CD4-positive, alpha-beta T cell treated with Interleukin-6 for 4 hours (primary cell): ENCODE measurements at places on chromosomes 5 and 9.

DNA sequence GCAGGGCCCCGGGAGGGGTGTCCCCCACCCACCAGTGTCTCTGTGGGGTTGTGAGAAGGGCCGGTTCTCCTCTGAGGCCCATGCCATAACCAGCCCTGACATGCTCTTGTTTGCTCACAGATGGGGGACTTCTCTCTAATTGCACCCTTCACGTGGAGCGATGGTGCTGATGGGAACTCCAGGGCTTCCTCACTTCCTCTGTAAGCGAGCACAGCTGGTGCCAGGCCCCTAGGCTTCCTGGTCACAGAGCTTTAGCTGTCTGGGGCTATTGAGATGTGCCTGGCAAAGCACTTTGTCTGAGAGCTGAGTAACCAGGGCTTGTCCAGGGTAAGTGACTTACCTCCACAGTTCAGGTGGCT lies 36.4 kb downstream of the PHF2 start:
- DNase-seq, result no peak

- DNase-seq, result peak; percentile 2
These were observed 16.4 kb upstream of the PDCD1LG2 start for GRCh38 chr9:5493679-5494511.

DNA sequence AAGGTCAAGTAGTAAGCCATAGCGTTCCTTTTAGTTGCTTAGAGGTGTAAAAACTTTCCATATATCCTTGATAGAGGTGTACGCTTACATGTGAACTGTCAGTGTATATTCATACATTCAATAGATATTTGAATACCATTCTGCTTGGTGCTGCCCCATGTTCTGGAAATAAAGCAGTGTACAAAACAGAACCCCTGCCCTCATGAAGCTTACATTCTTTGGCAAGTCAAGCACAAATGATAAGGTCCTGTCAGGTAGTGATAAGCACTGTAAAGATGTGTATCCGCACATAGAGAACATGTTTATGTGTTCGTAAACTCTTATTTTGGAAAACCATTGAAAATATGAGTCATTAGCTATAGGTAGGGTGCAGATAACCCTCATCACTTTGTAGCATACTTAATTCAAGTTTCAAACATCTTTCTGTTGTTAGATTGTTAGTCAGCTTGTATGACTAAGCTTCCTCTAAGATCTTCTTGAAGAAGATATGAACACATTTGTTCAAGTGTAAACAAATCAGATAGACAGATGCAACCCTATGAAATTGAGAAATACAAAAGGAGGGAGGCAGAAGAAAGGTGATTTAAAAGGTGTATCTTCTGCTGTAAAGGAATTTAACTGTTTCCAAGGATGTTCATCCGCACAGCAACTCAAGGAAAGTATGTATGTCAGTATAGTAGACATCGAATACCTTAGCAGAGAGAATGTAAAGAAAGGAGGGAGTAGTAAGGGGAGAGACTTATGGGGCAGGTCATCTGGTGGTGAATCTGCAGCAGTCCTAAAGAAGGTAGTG lies 1.6 kb downstream of the GTF3C4 start:
- no peak for DNase-seq

DNA sequence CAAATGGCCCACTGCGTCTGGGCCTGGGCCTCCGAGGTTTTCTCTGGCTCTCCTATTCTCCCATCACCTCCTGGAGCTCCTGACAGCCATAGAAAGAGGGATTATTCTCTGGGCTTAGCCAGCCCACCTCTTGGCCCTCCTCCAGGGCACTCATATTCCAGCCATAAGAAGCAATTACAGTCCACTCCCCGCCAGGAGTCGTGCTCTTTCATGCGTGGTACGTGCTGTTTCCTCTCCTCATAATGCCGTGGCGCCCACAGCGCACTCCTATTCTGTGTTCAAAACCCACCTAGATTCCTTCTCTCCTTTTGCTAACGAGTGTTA lies 240.8 kb upstream of the ZNF462 start:
- DNase-seq, result no peak

GRCh38 chr5:67160985-67161384 lies 35.6 kb downstream of the CD180 start:
- peak; percentile 79 for DNase-seq

GRCh38 chr5:148482697-148483462 lies 99.1 kb downstream of the FBXO38 start:
- peak; percentile 57 for DNase-seq

- DNase-seq, result no peak
These were observed 602.8 kb downstream of the IRX1 start for GRCh38 chr5:4198461-4198860.

GRCh38 chr5:10975945-10976344 lies 214.9 kb upstream of the DAP start:
- no peak for DNase-seq

GRCh38 chr5:172932313-172933017 lies 26.8 kb upstream of the RPL26L1 start:
- DNase-seq, result peak; percentile 79

GRCh38 chr5:84181093-84181492 lies 203.6 kb downstream of the EDIL3 start:
- DNase-seq, result no peak

- no peak for DNase-seq
These were observed 69.9 kb upstream of the SPTLC1 start for GRCh38 chr9:92185096-92185495.

DNA sequence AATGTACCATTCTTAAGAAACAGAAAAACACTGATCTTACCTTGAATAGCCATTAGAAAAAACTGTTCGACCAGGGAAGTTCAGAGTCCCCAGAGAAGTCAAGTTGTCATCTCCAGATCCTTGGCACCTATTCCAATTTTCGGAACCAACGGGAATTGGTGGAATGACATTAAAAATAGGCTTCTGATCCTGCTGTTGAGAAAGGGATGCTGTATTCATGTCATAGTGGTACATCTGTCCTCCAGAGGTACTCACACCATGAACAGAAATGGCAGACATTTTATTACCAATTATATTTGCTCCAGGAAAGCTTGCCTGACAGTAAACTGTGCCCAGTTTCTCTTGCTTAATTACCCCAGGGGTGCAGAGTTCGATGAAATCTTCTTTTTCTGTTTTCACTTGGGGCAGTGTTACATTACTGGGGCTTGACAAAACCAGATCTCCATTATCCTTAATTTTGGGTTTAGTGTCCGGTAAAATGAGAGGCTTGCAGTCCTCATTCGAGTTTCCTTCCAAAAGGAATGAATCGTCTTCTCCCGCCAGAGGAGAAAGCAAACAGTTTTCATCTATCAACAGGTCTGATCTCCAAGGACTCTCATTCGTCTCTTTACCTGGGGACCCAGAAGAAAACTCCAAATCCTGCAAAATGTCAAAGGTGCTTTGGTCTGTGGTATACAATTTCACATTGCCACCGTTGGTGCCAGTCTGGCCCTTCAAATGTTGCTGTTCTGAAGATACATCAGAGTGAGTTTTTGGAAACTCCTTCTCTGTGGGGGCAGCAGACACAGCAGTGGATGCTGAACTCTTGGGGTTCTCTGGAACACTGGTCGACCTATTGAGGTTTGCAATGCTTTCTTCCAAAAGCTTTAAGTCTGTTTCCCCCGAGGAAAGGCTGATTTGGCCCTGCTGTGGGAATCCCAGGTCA lies 3.6 kb downstream of the NR3C1 start:
- no peak for DNase-seq

- DNase-seq, result no peak
These were observed 27.2 kb downstream of the NEK6 start for GRCh38 chr9:124284940-124285441.

GRCh38 chr5:112529525-112529924 lies 110.4 kb upstream of the EPB41L4A start:
- DNase-seq, result no peak

DNA sequence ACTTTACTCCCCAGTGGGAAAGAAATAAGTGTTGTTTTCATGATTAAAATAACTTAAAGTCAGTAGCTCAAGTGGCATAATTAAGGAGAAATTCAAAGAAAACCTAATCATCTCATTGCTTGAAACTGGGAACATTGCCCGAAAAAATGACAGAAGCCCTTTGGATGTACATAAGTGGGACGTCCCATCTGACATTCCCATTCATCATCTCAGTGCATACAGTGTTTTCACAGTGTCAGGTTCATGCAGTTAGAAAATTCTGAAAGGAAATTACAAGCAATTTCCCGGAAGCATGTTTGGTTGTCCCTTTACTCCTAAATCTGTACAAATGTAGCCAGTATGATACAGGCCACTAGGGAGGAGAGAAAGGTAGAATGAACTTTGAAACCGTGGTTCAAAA lies 95.6 kb downstream of the ADAMTS16 start:
- no peak for DNase-seq

DNA sequence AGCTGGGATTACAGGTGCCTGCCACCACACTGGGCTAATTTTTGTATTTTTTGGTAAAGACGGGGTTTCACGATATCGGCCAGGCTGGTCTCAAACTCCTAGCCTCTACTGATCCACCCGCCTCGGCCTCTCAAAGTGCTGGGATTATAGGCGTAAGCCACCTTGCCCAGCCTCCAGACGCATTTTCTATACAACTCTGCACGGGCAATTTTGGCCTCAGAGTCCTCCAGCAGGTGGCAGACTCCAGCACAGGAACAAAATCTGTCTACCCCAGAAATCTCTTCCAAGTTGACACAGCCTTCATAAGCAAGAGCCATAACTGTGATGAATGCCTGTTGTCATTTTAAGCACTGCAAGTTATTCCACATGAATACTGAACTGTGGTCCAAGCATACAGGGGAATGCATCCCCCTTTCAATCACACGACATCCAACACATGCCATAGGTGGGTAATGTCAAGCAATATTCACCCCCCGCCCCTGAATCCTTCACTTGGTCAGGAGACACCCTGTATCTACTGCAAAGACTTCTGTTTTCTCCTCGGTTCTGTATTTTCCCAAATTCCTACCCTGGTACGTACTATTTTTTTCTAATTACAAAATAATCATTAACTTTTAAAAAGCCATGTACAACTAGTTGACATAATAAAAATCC lies 50.8 kb downstream of the ALDH7A1 start:
- peak; percentile 23 for DNase-seq

DNA sequence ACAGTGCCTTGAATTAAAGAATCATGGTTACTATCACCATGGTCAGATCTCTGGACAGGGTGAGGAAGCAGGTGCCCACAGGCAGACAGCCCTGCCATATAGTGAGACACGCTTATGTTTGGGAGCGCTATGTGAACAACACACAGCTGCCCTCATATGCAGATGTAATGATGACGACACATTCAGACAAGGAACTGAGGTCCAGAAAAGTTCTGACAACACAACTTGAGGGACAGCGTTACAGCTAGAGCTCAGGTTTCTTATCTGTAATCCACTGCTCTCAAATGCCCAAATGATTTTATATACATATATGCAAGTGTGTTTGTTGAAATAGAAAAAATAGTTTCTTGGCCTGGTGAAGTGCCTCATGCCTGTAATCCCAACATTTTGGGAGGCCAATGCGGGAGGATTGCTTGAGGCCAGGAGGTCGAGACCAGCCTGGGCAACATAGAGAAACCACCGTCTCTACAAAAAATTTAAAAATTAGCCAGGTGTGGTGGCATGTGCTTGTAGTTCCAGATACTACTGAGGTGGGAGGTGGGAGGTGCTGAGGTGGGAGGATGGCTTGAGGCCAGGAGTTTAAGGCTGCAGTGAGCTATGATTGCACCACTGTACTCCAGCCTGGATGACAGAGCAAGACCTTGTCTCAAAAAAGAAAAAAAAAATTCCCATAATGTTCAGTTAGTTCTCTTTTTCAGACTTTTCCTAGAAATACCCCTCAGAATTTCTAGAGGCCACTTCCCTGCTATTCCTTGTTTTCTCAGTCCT lies 423.2 kb downstream of the RAB3C start:
- DNase-seq, result no peak

GRCh38 chr5:143398451-143399237 lies 4.8 kb downstream of the NR3C1 start:
- no peak for DNase-seq

GRCh38 chr5:168831383-168831782 lies 252.2 kb upstream of the PANK3 start:
- no peak for DNase-seq

DNA sequence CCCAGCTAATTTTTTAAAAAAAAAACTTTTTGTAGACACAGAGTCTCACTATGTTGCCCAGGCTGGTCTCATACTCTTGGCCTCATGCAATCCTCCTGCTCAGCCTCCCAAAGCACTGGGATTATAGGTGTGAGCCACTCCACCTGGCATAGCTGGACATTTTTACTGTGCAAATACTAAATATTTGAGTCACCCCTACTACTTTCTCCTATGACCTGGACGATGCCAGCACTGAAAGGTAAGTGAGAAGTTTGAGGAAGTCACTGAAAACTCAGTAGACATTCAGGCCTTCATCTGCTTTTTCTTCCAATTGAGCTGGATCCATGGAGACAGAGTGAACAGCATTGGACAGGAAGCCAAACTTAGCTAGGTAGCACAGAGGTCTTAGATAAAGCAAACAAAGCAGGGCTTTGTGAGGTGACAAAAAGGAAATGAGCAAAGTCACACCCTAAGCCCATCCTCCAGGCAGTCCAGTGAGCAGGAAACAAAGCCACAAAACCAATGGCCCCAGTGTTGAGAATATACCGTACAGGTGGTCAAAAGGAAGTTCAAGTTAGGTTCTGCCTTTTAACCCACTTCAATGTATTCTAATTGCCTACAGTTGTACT lies 192.6 kb upstream of the RASA1 start:
- peak; percentile 22 for DNase-seq

- DNase-seq, result peak; percentile 4
These were observed 36.4 kb downstream of the GGTA1 start for GRCh38 chr9:121463026-121463807.

- DNase-seq, result no peak
These were observed 18.6 kb downstream of the DNAJA1 start for GRCh38 chr9:33043671-33044070.

- no peak for DNase-seq
These were observed 17.4 kb downstream of the TTC39B start for GRCh38 chr9:15289603-15290002.

GRCh38 chr9:121855476-121855875 lies 204.0 kb downstream of the DAB2IP start:
- DNase-seq, result no peak

DNA sequence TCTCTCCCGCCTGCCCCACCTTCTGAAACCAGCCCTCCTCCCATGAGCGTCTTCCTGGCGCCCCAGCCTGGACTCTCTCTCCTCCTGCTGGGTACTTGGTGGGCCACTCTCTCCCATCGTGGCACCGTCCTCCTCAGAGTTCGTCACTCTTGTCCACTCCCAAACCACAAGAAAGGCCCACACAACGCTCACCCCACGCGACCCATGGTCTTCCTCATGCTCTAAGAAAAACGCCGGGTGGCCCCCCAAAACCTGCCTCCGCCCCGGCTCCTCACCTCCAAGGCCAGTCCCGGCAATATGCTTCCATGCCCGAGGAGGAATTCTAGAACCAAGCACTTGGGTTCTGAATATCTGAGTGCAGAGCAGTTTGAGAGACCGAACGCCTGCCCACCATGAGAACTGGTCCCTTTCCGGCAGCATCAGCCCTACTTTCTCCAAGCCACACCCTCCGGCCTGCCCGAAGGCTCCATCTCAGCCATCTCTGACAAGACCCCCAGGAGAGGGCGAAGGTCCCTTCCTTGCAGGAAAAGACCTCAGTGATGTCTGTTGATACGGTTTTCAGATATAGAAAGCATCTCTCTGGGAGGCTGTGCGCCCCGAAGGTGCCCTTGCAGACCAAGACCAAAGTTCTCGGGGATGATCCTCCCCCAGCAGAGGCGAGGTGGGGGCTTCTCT lies 15.0 kb downstream of the SLC6A3 start:
- DNase-seq, result no peak
